ENCODE measurements at places on chromosomes 16 and 17.

GRCh38 chr16:57392694-57393093 lies 11.9 kb upstream of the CCL17 start:
- no peak for DNase-seq

DNA sequence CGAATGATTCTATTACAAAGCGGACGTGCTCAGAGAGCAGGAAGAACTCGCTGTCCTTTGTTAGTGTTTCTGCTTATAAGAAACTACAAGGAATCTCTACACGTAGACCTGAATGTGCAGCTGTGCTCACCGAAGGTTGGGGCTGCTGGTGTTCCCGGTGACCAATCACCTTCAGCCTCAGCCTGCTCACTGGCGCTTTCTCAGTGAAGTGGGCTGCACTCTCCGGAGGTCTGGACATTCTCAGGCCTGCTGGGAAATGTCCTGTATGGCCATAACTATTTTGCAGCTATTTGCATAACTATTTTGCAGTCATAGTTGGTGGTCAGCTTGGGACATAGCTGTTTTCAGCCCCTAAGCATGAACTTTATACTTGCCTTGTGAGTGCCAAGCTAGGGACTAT lies 9.7 kb upstream of the CIAO3 start:
- no peak for DNase-seq

DNA sequence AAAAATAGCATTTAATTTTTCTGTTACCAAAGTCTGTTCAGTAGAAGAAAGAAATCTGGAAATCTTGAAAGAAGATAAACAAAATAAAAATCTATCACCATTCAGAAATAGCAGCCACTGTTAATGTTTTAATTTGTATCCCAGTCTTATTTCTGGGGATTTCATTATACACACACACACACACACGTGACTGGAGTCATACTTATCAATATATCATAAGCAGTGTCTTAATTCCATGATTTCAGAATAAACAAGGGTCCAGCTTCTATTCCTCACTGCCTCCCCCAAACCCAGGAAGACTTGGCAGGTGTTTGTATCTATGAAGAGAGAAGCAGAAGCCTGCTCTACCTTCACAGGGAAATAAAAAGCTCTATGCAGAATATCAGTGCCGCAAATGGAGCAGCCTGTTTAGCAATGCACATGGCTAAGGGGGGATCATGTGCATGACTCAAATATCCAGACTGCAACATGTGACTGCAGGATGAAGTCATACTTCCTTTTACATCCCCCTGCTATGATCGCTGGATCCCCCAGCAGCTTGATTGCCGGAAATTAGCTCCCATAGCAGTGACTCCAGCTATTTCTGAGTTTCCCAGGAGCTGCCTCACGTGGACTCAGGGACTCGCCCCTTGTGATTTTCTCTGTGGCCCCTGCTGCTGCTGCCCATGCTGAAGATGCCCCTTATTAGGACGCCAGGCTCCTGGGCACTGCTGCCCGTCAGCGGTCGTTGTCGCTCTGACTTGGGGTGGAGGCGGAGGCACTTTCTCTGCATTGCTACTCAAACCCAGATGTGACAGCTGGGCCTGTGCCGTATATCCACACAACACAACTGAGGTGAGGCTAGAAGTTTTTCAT lies 341.0 kb downstream of the CPPED1 start:
- DNase-seq: no peak

GRCh38 chr17:81870981-81871386 lies at the start of gene ARHGDIA:
ARHGDIA (minus strand) TSS chr17:81871337; CDS start chr17:81869930, 1,407 bp downstream.
- DNase-seq: no peak

- no peak for DNase-seq
Observed at GRCh38 chr17:82023447-82024241, 539 bp downstream of the LRRC45 start.

GRCh38 chr17:4357030-4357628 lies 9.3 kb downstream of the UBE2G1 start:
- DNase-seq: no peak

GRCh38 chr16:29848420-29849297 lies 14.4 kb downstream of the CDIPT start:
- no peak for DNase-seq
